ENCODE measurements at places on chromosomes 12 and 14.

DNA sequence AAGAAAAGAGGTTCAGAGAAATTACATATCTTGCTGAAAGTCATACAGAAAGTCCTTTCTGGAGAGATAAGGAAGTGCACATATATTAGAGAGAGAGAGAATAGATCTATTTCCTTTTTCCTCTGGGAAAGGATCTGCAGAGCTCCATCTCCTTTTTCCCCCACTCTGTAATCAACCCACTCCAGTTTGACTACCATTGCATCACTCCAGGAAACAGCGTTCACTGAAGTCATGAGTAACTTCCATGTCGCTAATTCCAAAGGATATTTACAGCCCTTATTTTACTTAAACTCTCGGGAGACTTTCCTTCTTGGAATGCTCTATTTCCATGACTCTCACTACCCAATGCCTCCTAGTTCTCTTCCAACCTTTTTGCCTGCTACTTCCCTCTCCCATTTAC, 72.5 kb upstream of the PARP11 start:
- no peak for DNase-seq

DNA sequence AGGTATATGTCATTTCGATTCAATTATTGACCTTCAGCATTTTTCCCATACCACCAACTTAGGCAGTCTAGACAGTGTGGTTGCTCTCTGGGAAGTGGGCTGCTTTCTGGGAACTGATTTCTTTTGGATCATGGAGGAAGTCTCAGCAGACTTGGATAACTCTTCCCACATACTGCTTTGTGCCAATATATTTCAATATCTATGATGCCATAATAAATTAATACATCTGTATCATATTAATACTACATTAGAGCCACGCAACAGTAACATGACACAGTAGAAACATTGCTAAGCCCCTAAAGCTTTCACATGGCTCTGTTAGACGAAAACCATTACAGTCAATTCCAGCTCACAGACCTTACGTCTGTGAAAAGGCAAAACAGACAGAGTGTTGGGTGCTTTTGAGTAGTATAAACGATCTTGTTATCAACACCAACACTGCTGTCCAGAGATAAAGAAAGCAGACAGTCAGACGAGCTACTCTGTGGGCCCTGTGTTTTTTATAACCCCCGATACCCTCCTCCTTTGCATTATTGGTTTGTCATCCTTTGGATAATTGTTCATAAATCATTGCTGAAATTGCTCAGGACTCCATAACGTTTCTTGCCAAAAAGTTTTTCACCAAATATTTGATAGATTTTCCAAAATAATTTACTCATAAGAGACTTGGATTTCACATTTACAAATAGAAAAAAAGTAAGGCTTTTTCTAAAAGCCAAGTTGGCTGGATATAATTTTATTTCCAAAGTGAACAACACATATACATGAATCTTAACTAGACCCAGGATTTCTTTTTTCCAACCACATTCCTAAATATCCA, 439.7 kb downstream of the ADAMTS20 start:
- no peak for DNase-seq

DNA sequence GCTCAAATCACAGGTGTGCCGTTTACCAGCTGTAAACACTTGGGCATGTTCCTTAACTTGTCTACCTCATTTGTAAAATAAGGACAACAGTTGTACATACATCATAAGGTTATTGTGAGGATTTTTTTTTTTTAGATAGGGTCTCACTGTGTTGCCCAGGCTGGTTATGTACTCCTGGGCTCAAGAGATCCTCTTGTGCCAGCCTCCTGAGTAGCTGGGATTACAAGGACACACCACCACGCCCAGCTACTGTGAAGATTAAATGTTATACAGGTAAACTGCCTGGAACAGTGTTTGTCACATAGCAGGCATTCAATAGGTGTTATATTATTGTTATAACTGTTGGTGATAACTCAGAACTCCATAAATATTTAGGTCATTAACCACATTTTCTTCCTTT, 12.7 kb downstream of the TMED10 start:
- DNase-seq: no peak

GRCh38 chr14:30518867-30519560, 39.9 kb upstream of the G2E3 start:
- no peak for DNase-seq

- no peak for DNase-seq
These were observed 127.4 kb upstream of the EGLN3 start for GRCh38 chr14:34078117-34078743.

- DNase-seq: no peak
These were observed 4.6 kb downstream of the AQP2 start for GRCh38 chr12:49954863-49955830.

DNA sequence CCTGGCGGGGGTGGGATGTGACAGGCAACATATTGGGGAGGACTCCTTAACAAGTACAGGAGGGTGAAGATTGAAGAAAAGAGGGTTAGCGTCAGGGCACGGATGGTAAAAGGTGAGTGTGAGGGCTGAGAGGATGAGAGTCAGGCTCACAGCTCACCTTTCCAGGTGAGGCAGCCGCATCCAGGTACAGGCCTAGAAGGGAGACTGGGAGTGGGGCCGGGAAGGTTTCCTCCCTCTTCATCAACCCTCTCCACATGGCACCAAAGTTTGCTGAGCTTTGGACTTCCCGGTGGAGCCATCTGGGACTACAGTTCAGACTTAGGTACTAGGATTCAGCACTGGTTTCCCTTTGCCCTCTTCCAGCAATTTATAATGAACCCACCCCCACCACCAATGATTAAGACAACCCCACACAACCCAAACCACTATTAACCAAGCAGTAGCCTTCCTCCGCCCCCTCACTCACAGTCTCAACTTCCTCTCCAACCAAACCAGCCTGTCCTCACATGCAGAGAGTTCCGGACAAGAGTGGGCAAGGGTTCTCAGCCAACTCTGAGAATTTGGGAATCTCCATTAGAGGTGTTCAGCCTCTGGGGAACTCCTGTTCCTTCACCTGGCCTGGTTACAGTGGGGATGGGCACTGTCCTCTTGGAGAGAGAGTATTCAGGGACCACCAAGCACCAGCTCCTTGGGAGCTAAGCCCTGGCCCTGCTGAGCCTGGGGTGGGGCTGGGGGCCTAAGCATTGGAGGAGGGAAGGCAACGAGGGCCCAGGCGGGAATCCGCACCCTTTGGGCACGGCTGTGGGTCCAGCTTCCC, 2.4 kb upstream of the HOXC4 start:
- no peak for DNase-seq

GRCh38 chr12:126185025-126185424, 1119.8 kb downstream of the AACS start:
- no peak for DNase-seq

GRCh38 chr14:49970474-49971147, 77.7 kb downstream of the ARF6 start:
- DNase-seq: no peak

GRCh38 chr14:80055667-80056496, 155.4 kb downstream of the DIO2 start:
- peak; percentile 39 for DNase-seq

DNA sequence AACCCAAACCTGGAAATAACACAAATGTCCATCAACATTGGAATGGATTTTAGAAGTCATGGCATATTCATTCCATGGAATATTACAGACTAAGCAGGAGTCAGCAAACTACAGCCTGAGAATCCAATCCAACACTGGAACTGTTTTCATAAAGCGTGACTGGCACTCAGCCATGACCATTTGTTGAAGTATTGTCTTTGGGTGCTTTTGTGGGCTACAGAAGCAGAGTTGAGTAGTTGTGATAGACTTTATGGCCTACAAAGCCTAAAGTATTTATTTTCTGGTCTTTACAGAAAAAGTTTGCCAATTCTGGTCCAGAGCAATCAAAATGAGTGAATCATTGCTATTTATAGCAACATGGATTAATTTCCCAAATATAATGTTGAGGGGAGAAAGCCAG, 34.5 kb upstream of the FRS2 start:
- DNase-seq: no peak

DNA sequence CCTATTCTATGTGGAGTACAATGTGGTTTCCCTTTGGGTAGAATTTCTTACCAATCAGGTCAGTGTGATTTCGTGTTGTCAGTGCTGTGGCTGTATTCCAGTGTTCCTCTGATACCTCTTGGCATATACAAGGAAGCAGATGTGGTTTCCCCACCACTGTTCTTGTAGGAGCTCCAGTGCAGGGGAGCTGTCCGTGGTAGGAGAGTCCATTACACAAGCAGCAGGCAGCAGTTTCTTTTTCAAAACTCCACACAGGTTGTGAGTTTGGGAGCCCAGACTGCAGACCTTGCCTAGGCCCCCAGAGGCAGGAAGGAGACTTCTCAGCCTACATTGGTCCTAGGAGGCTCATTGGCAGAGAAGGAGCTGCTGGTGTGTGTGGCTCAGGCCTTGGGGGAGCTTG, 452.8 kb downstream of the AACS start:
- no peak for DNase-seq

- DNase-seq: no peak
These were observed 21.6 kb downstream of the SPATS2 start for GRCh38 chr12:49388682-49389386.

DNA sequence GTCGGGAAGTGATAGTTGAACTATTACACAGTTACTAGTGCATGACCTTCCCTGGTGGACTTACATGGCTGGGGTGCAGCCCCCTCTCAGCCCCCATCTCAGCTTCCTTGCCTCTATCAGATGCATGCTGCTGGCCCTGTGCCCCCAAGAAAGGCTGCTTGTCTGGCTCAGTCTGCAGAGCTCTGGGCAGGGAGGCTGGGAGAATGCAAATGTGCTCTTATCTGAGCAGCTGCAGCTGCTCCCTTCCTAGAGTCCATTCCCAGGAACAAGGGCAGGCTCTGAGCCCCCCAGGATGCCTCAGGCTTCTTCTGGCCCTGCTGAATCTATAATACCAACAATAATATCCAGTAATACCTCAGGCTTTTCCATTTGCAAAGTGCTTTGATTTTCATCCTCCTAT, 218.1 kb upstream of the SRRM4 start:
- no peak for DNase-seq

- peak; percentile 83 for DNase-seq
These were observed 299.2 kb downstream of the GLT1D1 start for GRCh38 chr12:129152351-129153104.

- no peak for DNase-seq
These were observed 9.6 kb downstream of the GNS start for GRCh38 chr12:64749461-64750200.

GRCh38 chr14:72965249-72965648, 39.0 kb downstream of the DCAF4 start:
- DNase-seq: no peak

DNA sequence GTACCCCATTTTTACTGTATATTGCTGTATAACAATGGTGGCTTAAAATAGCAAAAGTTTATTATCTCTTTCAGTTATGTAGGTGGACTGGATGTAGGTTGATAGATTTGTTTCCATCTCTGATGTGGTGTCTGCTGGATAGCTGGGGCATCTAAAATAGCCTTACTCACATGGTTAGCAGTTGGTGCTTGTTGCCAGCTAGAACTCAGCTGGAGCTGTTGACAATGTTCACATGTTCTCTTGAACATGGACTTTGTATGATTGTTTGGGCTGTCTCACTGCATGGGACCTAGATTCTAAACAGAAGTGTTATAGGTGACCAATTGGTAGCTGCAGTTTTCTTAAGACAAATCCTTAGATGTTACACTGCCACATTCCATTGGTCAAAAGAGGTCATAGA, 126.9 kb downstream of the GPHN start:
- DNase-seq: no peak

DNA sequence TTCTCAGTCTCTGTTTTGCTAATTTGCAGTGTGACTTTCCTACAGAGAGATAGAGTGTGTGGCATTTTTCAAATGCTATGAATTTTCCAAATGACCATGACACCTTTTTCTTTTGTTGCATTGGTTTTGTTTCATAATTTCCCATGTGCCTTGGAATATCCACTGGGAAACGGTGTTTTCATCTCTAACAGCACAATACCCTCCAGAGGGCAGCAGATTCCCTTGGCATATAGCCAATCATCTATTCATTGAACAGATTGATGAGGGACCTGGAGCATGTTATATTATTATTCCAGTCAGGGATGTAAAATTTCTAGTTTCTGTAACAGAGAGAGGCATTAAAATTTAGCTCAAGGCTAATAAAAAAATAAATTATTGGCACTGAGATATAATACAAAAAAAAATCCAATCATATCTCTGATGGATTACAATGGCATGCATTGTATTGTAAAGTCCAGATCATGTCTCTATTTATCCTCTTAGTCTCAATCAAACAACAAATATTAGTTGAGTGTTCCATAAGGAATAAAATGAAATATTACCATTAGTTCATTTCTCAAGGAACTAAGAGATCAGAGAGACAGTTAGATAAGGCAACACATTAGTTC, 29.6 kb upstream of the NTN4 start:
- DNase-seq: peak; percentile 57

DNA sequence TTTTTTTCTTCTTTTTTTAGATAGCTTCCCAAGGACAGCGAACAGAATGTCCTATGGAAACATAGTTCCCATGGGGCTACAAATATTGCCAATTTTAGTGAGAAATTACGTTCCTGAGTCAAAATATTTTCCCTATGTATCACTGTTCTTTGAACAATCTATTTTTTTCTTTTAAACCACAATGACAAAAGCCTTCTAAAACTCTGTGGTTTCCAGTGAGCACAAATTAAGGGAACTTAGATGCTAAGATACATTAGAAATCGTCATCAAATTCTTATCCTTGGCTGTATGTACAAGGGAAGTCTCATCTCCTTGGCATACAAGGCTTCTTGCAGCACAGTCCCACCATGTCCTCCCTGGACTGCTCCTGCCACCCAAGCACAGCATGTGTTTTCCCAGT, 17.9 kb downstream of the CPM start:
- DNase-seq: no peak

DNA sequence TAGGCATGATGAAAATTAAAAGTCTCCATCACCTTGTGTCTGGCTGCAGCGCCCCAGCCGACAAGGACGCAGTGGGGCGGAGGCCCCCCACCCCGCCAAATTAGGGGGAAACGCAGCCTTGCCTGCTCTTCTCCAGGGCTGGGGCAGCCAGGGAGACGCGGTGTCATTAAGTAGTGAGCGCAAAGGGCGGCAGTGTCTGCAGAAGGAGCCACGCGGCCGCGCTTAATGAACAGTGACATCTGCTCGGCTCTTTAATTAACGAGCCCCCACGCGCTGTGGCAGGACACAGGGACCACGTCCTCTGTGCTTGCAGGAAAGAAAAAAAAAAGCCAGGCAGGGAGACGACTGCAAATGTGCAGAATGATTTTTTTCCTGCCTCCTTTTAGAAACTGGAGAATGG, 93.4 kb upstream of the NCOR2 start:
- DNase-seq: peak; percentile 89
